Mesothelial cell of epicardium (in vitro differentiated cells): ENCODE measurements at places on chromosomes 6 and 20. TPM values are rescaled to one million over a fixed set of nuclear protein-coding genes. Genes with fewer than 3 reads are reported as not detected.

Gene MEI4
- 1.2 to 1.5 TPM (median 1.3 TPM) in 3 replicates for total RNA-seq

Gene C6orf58
- total RNA-seq = 0.18 to 0.51 TPM (median 0.38 TPM) in 3 replicates

Gene ZSCAN23
- total RNA-seq = 10.4 to 13.9 TPM (median 13.5 TPM) in 3 replicates

Gene MUC22
- total RNA-seq = not detected in 3 replicates

Gene CLDN20
- total RNA-seq = not detected in 3 replicates

Gene RIPPLY2
- total RNA-seq = not detected in 3 replicates

Gene LHFPL5
- total RNA-seq = not detected in 3 replicates

Gene CST7
- total RNA-seq = not detected in 3 replicates

Gene SIRPB2
- not detected in 3 replicates for total RNA-seq

Gene LRP11
- total RNA-seq = 17.2 to 17.9 TPM (median 17.8 TPM) in 3 replicates

Gene GFRA4
- total RNA-seq = not detected in 3 replicates

Gene GPX5
- total RNA-seq = not detected in 3 replicates

Gene RAB44
- total RNA-seq = 0.07 to 0.16 TPM in 2 of 3 replicates, not detected in the other
